ENCODE measurements at places on chromosomes 3 and 15. TPM values are rescaled to one million over a fixed set of nuclear protein-coding genes. Genes with fewer than 3 reads are reported as not detected.

DNA sequence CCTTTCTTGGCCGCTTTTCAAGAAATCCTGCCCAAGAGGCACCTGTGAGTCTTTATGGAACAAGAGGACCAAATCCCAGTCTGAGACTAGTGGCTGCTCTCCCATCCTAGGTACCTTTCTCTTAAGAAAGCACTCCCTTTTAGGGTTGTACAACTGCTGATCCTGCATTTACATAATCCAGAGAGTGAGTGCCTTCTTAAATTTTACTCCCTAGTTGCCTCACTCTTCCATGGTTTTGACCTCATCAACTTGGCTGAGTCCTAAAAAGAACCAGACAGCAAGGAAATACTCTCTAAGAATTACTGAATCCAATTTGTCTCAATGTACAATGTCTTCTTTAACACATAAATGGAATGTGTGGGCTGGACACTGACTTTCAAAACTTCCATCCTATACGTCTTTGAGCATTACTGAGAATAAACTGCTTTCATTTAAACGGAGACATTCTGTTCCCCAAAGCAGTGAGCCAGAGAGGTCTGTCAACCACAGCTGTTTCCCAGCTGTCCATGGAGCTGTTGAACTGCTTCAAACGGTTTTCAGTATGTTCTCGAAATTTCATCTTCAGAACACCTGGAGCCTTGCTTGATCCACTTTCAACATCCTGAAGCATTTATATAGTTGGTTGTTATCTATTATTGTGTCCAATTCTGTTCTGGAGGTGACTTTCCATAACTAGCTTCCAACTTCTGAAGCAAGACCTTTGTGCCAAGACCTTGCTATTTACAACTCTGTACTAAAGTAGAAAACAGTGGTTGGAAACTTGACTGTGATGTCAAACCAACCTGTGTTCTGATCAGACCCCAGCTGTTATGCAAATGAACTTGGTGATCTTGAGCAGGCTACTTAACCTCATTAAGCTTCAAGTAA is 179.1 kb downstream of the SLC9A9 start:
- no peak overlapping the region for H3K27ac ChIP-seq
- peaks cover 10% of the 10 kb centered on the region for H3K4me1 ChIP-seq
- H3K4me3 ChIP-seq, result no peak overlapping the region

- no peak for DNase-seq
- no peak overlapping the region for H3K27ac ChIP-seq
- H3K4me3 ChIP-seq, result no peak overlapping the region
- no peaks in the 10 kb centered on the region for H3K27me3 ChIP-seq
Measured at GRCh38 chr3:55801676-55802075, 314.6 kb upstream of the WNT5A start.

Gene ENTPD3
- total RNA-seq, result not detected

Gene CPN2
- total RNA-seq, result not detected

Gene GATA2
- not detected for total RNA-seq

GRCh38 chr3:125433611-125434041 is 58.5 kb upstream of the ZNF148 start:
- no peaks in the 10 kb centered on the region for H3K36me3 ChIP-seq
- DNase-seq, result no peak
- H3K27me3 ChIP-seq, result no peaks in the 10 kb centered on the region
- no peak overlapping the region for H3K4me3 ChIP-seq

Gene SCN11A
- 0.05 TPM for total RNA-seq

Gene LRRFIP2
- 30.7 TPM for total RNA-seq

Gene VEPH1
- not detected for total RNA-seq

- H3K36me3 ChIP-seq, result no peaks in the 10 kb centered on the region
- H3K27ac ChIP-seq, result no peak overlapping the region
- no peak overlapping the region for H3K4me3 ChIP-seq
- H3K4me1 ChIP-seq, result no peaks in the 10 kb centered on the region
- DNase-seq, result no peak
Measured at GRCh38 chr3:14582045-14582410, 41.9 kb upstream of the GRIP2 start.

Gene ANKRD63
- not detected for total RNA-seq

Gene NMD3
- 70.8 TPM for total RNA-seq

- no peak overlapping the region for H3K4me3 ChIP-seq
- H3K4me1 ChIP-seq, result peaks cover 24% of the 10 kb centered on the region
- no peak overlapping the region for H3K27ac ChIP-seq
- peaks cover 20% of the 10 kb centered on the region for H3K36me3 ChIP-seq
Measured at GRCh38 chr3:38374221-38374620, 27.6 kb downstream of the XYLB start.

- H3K4me1 ChIP-seq, result no peaks in the 10 kb centered on the region
- no peaks in the 10 kb centered on the region for H3K27me3 ChIP-seq
- H3K27ac ChIP-seq, result no peak overlapping the region
- no peak for DNase-seq
Measured at GRCh38 chr3:52793702-52794611, 639 bp upstream of the ITIH3 start.

DNA sequence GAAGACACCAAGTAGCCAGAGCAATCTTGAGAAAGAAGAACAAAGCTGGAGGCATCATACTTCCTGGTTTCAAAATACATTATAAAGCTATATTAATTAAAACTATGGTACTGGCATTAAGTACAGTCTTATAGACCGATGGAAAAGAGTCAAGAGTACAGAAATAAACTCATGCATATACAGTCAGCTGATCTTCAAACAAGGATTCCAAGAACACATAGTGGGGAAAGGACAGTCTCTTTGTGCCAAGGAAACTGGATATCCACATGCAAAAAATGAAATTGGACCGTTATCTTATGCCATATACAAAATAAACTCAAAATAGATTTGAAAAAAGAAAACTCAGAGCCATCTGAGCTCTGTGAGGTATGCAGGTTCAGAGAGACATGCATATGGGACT is 57.4 kb downstream of the SERP1 start:
- no peak overlapping the region for H3K4me3 ChIP-seq
- H3K4me1 ChIP-seq, result no peaks in the 10 kb centered on the region
- peaks cover 4% of the 10 kb centered on the region for H3K36me3 ChIP-seq

Gene CYP8B1
- not detected for total RNA-seq

Gene SERPINI2
- not detected for total RNA-seq

- H3K4me1 ChIP-seq, result peaks cover 11% of the 10 kb centered on the region
- H3K27me3 ChIP-seq, result peaks cover 3% of the 10 kb centered on the region
- no peak overlapping the region for H3K27ac ChIP-seq
- no peak for DNase-seq
Measured at GRCh38 chr3:42960786-42961185, 18.3 kb upstream of the GASK1A start.
